ENCODE measurements at places on chromosomes 12 and 14.

- no peak for DNase-seq
Measured at GRCh38 chr14:68952531-68953195, 26.4 kb downstream of the ACTN1 start.

DNA sequence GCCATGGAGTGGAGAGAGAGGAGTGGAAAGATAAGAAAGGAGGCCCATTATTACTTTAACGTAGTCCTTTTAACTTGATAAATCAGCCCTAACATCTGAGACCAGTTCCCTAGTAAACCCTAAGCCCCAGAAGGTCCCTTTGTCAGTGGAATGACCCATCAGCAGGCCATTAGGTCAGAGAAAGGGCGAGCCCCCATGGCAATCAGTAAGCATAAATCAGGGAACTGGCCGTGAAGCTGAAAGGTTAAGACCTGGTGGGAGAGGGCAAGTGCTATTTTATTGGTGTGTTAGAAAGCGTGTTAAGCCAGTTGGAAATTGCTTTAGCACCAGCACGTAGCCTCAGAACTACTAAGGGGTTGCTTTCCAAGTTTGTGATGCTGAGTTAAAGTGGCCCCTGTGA lies 708.0 kb downstream of the BCL11B start:
- DNase-seq: no peak

- no peak for DNase-seq
Measured at GRCh38 chr12:107480836-107481608, 204.6 kb upstream of the PWP1 start.

GRCh38 chr12:12081836-12082497 lies 11.2 kb downstream of the BCL2L14 start:
- DNase-seq: no peak
